Fibroblast of villous mesenchyme (primary cell): ENCODE measurements at places on chromosomes 1 and 21. TPM values are rescaled to one million over a fixed set of nuclear protein-coding genes. Genes with fewer than 3 reads are reported as not detected.

- DNase-seq, result no peak
Measured at GRCh38 chr1:164433141-164433817, 125.7 kb upstream of the PBX1 start.

DNA sequence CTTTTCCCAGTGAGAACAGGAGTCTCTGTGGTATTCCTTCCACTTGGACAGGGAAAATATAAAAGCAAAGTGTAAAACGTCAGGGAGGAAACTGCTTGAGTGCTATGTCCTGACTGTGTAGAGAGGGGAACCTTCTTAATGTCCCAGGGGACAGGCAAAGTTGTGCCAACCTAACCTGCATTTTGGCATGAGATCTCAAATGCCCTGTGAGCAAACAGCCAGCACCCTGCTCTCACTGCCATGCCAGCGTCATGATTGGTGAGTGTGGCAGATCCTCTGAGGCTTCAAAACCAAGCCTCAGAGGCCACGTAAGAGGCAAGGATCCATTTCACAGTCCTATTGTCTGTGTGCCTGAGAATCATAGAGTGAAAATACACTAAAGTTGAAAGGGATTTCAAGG, 49.7 kb upstream of the RAP1A start:
- no peak for DNase-seq

DNA sequence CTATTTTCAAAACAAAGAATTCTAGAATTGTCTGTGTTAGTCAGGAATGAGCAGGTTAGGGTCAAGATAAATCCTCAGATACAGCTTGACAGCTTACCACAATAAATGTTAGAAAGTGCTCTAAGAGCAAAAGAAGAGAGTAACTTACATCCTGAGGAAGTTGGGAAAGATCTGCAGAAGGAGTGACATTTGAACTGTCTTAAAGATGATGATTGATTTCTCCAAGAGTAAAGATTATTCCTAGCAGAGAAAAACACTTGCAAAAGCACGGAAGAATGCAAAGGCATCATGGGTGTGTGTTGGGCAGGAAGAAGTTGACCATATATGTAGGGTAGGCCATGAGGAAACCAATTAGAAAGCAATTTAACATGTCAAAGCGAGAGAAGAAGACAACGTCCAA, 175.4 kb downstream of the LRRC7 start:
- peak; percentile 25 for DNase-seq

DNA sequence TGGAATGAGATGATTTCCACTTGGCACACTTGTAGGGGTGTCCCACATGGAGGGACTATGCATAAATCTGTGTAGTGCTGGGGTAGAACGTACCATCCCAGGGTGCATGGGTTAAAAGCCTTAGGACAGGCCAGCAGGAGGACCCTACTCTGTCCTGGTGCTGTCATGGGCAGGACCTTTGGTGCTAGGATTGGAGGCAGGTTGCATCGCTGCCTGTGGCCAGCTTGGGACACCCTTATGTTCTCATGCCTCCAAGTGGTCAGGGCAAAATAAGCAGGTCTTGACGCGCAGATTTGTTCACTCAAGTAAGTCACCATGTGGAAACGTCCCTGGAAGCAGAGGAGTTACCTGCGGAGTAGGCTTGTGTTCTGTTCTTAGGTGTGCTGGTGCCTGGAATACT, 49.5 kb upstream of the RAB3GAP2 start:
- DNase-seq, result no peak

Gene CACNA1S
- total RNA-seq, result not detected in 2 replicates

Gene RGS4
- 63.9 and 78.0 TPM in 2 replicates for total RNA-seq

GRCh38 chr1:234489007-234489697, 10.2 kb upstream of the TARBP1 start:
- DNase-seq, result no peak

DNA sequence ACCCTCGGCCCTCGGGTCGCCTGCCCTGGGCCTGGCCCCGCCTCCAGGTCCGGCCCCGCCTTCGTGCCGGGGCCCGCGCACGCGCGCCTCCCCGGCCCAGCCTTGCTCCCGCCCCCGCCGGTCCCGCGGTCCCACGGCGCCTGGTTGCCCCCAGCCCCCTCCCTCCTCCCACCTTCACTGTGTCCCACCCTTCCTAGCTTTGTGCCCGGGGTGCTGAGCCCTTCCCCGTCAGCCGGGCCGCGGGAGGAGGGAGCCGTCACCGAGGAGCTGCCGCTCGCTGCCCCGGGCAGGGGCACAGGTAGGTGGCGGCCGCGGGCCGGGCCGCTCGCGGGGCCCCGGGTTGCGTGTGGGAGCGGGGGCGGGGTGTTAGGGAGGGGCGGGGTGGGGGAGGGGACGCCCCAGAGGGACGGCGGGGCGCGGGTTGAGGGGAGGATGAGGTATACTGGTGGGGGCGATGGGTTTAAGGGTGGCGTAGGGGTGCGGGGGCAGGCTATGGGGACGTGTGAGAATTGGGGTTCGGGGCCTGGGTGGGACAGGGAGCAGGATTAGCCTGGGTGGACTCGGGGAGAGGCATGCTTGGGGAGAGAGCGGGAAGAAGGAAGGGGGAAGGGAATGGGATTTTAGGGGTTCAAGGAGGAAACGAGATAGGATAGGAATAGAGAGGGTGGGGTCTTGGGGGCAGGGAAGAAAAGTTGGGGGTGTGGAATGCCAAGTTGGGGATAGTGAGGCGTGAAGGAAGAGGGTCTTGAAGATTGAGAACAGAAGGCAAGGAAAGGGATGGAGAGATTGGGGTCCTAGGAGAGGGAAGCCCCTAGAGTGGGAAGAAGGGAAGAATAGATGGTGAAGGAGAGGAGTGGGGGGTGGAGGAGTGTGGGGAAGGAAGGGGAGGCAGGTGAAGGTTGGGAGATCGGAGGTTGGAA, at the start of gene LRRC42:
TSS of gene LRRC42 (plus strand) at position 99 of the 920 bp plus-strand sequence. CDS start 5,650 bp downstream, outside the sequence.
- no peak for DNase-seq

GRCh38 chr1:184276416-184276815, 110.4 kb upstream of the C1orf21 start:
- peak; percentile 63 for DNase-seq

DNA sequence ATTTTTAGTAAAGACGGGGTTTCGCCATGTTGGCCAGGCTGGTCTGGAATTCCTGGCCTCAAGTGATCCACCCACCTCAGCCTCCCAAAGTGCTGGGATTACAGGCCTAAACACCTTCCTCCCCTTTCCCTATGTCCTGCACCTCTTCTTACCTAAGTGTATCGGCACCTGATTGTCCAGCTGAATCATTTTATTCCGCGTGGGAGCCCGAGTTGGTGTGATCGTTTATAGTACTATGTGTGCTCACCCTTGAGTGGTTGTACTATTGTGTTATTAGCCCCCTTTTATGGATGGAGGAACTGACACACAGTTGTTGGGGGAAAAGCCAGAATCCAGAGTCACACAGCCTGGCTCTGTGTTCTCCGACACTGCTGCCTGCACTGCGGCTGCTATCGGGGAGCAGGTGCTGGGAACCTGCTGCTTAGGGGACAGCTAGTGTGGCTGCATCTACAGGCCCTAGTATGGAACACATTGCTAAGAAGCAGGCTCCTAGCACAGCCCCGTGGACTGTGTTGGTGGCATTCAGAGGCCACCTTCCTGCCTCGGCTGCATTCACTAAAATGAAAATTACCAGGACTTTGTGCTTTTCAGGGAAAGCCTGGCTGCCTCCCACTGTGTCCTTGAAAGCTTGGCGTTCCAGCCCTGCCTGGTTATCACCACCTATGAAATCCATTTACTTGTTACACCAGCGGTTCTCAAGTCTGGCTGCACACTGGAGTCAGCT, 21.6 kb downstream of the ENO1 start:
- no peak for DNase-seq

Gene FAM177B
- total RNA-seq, result not detected in 2 replicates

DNA sequence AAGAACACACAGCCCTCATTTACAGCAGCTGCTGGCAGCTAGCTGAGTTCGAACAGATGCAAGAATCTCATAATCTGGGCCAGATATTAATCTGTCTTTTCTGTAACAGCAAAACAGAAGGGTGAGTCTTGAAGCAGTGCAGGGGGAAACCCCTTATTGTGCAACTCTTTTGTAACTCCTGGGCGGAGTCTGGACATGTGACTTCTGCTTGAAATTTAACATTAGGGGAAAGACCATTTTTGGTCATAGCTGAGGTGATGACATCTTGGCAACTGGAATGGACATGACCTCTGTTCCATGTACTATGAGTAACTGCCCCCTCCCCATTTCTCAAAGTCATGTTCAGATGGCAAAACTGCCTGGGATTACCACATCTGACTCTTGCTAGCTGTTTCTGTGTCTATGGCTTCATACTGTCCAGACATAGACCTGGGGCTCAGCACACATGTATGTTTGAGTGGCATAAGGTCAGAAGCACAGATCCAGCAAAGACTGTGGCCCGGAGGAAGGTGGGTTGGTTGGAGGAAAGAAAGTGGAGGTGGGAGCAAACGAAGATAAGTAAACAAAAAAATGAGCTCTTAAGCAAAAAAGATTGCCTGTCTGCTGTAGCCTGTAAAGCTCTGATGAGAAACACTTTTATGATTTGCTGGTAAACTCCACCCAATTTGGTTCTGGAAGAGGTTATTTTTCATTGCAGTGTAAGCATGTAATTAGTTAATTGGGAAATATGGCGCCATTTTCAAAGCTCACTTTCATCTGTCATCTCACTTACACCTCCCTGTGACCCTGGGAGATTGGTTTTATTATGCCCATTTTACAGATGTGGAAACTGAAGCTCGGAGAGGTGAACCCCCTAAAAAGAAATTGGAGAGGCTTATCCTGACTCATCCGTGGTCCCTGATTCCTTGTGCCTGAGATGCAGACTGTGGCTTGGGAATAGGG, 26.1 kb downstream of the ETS2 start:
- peak; percentile 100 for DNase-seq

Gene SPRR2B
- total RNA-seq, result not detected in 2 replicates

- no peak for DNase-seq
Measured at GRCh38 chr1:246355411-246356230, 151.5 kb downstream of the SMYD3 start.

Gene LAMB3
- 3.9 and 14.2 TPM in 2 replicates for total RNA-seq

- DNase-seq, result no peak
Measured at GRCh38 chr1:27473755-27474154, 16.2 kb downstream of the WASF2 start.

GRCh38 chr1:116943438-116943837, 33.7 kb downstream of the PTGFRN start:
- no peak for DNase-seq

- no peak for DNase-seq
Measured at GRCh38 chr1:164625004-164625617, 66.1 kb downstream of the PBX1 start.

DNA sequence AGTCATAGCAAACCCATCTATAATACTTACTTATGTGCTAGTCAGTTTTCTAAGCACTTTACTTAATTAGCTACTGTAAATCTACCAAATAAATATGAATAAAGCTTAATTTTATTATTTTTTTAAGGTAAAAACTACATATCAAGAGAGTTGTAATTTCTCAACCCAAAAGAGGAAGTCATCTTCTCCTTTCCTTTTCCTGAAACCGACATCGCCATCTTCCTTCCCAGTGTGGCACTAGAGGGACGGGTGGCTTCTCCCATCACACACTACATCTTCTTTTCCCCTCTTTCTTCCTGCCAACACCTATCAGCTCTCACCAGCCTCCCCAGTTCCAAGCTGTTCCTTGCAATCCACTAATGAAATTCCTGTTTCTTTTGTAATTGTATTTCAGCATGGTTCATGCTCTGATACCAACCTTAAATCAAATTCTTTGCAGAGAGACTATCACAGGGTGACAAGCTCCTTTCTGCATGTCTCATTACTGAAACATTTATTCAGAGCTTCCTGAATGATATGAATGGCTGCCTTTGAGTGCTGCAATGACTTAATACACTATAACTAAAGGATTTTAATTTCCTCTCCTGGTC, 251.6 kb upstream of the FAM78B start:
- no peak for DNase-seq

DNA sequence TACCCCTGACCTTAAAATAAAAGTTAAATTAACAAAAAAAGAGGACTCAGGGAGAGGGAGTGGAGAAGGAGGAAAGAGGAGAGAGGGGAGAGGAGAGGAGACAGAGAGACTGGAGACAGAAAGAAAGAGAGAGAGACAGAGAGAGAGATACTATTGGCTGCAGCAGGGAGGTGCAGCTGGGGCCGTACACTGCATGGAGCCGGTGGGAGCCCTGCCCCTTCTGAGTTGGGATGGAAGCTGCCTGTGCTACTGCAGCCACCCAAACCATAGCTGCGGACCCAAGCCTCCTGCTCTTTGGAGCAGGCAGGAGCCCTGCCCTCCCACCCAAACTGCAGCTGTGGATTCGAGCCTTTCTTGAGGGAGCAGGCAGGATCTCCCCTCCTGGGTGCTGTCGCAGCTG, 32.7 kb upstream of the HP1BP3 start:
- no peak for DNase-seq

DNA sequence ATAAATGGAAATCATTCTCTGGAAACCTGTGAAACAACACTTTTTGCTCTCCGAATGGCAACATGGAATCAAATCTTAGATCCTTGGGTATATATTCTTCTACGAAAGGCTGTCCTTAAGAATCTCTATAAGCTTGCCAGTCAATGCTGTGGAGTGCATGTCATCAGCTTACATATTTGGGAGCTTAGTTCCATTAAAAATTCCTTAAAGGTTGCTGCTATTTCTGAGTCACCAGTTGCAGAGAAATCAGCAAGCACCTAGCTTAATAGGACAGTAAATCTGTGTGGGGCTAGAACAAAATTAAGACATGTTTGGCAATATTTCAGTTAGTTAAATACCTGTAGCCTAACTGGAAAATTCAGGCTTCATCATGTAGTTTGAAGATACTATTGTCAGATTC, 45.7 kb downstream of the PTGFR start:
- no peak for DNase-seq
